ENCODE measurements at places on chromosomes 6 and 20.

DNA sequence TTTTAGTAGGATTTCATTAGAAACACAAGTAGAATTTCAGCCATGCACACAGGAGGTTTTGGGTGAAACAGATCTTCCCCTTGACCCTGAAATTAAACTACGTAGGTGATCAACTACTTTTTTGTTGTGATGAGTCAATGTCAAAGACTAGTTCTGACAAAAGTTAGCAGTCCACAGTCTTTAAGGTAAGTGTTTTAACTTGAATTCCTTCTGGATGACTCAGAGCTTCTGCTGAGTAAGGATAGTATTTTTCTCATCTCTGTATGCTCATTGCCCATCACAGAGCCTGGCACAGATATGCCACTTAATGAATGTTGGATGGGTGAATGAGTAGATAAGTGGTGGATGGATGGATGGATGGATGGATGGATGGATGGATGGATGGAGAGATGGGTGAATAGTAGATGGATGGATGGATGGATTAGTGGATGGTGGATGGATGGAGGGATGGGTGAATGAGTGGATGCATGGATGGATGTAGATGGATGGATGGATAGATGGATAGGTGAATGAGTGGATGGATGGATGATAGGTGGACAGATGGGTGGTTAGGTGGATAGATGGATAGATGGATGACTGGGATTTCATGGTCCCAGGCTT, 165.3 kb downstream of the ZMYND8 start:
- no peak for DNase-seq

GRCh38 chr6:105748737-105749161, 337.4 kb upstream of the PRDM1 start:
- DNase-seq = no peak

GRCh38 chr20:19947611-19948264, 69.4 kb upstream of the NAA20 start:
- DNase-seq = peak; percentile 30

- no peak for DNase-seq
Measured at GRCh38 chr6:119052292-119052889, 26.1 kb downstream of the FAM184A start.

DNA sequence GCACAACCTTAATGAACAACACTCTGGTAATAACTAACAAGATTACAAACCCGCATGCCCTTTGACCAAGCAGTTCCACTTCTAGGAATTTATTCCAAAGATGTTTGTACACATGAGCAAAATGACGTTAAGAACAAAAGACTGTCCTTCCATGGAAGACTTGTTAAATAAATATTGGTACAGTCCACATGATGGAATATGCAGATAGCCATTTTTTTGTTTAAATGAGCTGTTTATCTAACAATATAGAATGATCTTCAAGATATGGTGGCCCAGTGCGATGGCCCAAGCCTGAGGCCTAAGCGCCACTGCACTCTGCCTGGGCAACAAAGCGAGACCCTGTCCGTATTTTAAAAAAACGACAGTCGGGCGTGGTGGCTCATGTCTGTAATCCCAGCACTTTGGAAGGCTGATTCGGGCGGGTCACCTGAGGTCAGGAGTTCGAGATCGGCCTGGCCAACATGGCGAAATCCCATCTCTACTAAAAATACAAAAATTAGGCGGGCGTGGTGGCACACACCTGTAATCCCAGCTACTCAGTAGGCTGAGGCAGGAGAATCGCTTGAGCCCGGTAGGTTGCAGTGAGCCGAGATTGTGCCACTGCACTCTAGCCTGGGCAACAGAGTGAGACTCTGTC, 7.4 kb upstream of the AHCY start:
- no peak for DNase-seq

GRCh38 chr6:157621406-157621805, 201.6 kb upstream of the SNX9 start:
- no peak for DNase-seq

DNA sequence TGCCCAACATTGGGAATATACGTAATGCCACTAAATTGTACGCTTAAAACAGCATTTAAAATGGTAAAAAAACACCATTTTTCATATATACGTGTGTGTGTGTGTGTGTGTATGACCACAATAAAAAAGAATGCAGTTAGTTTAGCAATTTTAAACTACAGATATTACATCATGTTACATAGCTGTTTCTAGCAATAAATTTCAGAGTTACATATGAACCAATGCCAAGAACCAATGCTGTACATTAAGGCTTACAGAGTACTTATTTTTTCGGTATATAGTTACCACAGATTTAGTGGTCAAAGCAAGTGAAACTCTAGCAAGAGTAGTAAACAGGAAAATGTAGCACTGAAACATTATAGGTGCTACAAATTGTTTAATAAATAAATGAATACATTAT, 119.3 kb downstream of the PDE10A start:
- no peak for DNase-seq

DNA sequence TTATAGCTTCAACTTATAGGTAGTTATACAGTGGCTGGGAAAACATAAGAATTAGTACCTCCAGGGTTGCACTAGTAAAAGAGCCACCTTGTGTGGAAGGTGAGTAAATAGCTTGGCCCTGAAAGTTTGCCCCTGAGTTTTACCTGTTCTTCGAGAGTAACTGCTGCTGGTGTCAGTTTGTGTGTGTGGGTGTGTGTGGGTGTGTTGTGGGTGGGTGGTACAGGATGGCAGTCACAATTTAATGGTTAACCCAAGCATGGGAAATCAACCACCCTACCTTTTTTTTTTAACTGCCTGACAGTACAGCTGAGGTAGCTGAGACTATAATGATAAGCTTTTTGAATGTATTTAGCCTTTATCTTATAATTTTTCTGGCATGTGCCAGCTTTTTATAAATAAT, 137.3 kb downstream of the STXBP5 start:
- no peak for DNase-seq

- DNase-seq = no peak
Measured at GRCh38 chr6:130697271-130697994, 129.8 kb upstream of the SMLR1 start.

DNA sequence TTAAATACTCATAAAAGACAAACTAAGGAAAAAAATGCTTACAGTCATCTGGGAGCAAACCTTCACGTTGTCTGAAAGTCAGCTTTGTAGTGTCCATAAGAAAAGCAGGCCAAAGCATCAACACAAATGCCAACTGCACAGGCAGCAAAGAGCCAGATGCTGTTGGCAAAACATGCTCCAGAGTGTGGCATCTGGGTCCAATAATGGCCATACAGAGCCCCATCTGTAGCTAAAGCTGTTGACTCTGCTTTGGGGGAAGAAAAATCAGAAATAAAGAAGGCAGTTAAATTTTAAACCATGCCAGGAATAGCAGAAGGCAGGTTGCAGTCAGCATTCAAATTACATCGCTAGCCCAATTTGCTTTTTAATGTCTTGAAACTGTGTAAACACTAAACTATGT, 776.3 kb downstream of the EYS start:
- DNase-seq = no peak

GRCh38 chr6:155026022-155026705, 31.0 kb downstream of the TIAM2 start:
- no peak for DNase-seq

DNA sequence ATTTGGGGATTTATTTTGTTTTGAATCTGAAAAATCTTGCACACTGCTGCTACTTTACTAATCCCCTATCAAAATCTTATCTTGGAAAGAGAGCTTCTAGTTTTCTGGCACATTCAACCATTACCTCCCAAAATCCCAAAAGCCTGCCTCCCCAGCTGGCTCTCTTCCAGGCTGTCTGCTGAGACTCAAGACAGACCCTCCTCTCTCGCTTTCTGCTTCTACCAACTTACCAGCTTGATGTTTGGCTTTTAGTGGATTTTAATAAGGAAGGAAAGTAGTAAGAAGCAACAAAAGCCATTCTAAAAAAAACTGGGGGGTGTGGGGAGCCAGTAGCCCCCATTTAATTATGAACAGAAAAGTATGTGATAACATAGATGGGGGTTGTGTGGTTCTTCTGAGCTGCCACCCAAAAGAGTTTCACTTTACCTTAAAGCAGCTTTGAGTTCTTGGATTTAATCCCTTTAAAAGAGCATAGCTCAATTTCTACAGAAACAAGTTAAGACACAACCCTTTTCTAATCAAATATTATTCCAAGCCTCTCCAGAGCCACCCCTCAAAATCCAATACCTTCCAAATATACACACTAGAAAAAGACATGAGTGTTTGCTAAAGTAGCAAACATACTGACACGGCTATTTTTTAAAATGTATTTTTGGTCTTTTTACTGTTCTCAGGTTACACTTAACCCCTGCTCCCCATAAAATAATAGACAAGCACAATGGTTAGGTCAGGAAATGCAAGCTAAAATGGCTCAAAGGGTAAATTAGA, 71.7 kb downstream of the ATP9A start:
- no peak for DNase-seq

- DNase-seq = no peak
Measured at GRCh38 chr20:46393967-46394366, 12.4 kb downstream of the ELMO2 start.

- DNase-seq = peak; percentile 27
Measured at GRCh38 chr20:22333885-22334545, 250.4 kb downstream of the FOXA2 start.

GRCh38 chr6:34226731-34227586, 9.7 kb upstream of the HMGA1 start:
- no peak for DNase-seq

- peak; percentile 77 for DNase-seq
Measured at GRCh38 chr6:7910654-7911344, at the start of gene TXNDC5. TSS of gene TXNDC5 (minus strand) at chr6:7910788. CDS start at chr6:7910776, 12 bp downstream.

DNA sequence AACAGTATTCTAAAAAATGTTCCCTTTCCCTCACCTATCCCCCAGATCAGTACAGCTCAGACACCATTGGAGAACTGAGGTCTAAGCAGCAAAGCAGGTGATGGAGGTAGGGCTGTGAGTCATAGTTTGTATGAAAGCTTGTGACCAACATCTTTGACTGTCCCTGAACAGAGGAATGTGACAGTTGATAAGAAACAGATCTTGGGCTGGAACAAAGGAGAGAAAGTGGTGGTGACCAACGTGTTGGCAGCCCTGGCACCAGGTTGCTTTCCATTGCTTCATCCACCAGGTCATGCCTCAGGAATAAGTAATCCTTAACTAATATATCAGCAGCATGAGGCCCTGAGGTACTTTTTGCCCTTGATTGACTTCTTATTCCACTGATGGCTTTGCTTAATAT, 19.9 kb upstream of the CRIP3 start:
- no peak for DNase-seq

DNA sequence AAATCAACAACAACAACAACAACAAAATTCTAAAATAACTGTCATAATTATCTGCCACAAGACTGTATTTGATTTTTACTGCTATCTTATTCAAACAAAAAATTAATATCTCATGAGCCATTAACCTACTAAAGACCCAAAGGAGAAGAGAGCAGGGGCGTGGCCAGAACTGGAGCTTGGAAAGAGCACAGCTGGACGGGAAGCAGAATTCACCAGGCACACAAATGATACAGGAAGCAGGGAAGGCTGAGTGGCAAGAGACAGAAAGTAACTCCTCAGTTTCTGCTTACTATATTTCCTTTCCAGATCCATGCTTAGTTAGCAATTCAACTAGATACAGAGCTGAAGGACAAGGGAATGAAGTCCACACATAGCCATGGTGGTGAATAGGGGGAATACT, 54.4 kb downstream of the FKBP5 start:
- no peak for DNase-seq

- DNase-seq = no peak
Measured at GRCh38 chr20:36875702-36876472, at the start of gene TLDC2. TSS of gene TLDC2 (plus strand) at chr20:36876138. CDS start at chr20:36876175, 37 bp downstream.

GRCh38 chr6:166541876-166542579, 44.5 kb downstream of the RAMACL start:
- no peak for DNase-seq

DNA sequence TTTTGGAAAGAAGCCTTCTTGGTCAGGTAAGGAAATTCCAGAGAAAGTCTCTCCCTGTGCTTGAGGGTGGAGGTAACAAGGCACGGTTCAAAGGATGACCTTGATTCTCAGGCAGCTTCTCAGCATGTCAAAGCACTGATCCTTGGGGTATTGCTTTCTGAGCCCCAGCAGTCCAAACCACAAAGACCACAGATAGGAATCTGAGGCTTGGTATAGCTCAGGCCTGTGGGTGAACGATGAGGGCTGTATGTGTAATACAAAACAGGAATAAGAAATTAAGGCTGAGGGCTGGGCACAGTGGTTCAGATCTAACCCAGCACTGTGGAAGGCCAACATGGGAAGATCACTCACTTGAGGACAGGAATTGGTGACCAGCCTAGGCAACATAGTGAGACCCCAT, 70.2 kb upstream of the SLC22A1 start:
- DNase-seq = no peak

DNA sequence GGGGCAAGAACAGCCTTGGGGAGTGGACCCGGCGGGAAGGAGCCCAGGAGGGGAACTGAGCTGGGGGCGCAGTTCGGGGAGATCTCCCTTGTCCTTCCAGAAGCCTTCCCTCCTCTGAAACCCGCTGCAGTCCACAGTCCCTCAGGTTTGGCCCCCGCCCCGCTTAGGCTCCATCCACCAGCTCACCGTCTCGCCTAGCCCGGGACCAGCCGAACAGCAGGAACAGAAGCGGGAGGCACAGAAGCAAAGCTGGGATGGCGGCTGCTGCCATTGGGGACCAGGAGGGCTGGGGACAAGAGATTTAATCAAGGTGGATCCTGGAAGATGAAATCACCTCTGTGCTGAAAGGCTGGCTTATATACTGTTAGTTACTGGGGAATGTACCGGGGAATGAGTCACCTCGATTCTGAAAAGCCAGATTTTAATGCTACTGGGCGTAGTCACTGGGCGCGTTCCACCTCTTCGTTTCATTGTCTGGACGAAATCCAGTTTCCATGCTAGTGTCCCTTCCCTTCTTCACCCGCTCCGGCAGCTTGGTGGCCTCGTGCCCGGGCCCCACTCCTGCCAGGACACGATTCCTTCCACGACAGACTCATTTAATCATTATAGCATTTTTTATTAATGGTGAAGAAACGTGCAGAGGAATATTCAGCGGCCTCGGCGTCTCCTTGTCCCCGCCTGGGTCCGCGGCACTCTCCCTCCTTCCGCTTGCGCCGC, at the start of gene RAET1L:
RAET1L (minus strand) TSS at position 332 of the 717 bp plus-strand sequence; CDS start at position 271, 61 bp downstream.
- no peak for DNase-seq

DNA sequence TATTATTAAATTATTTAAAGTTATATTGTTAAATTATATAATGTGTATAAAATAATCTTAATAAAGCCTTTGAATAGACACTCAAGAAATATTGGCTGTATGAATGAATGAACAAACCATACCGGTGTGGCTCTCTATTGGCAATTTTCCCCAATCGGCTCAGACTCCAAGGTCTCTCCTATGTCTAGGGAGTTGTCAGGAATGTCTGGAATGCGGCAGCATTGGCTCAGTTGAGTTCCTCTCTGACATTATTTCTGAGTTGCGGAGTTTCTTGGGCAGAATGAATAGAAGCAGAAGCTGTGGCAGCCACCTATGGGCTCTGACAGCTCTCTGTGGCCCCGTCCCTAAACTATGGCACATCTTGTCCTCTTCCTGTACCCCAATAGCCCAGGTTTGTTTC, 111.0 kb downstream of the SOBP start:
- no peak for DNase-seq

DNA sequence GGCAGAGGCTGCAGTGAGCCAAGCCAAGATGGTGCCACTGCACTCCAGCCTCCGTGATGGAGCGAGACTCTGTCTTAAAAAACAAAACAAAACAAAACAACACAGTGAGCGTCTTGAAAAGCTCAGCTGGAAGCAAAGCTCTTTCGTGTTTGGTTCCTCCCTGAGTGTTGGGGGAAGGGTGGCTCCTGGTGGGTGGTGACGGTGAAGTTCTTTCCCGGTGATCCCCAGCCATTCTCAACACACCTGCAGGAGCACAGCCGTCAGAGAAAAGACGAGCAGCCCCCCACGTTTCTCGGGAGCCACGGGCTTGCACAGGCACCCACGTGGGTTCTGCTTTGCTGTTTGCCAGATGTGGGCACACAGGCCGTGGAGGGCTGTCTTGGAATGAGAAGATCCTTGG, 3.2 kb downstream of the BHLHE23 start:
- no peak for DNase-seq

GRCh38 chr6:36210182-36210581, 13.6 kb downstream of the BRPF3 start:
- DNase-seq = no peak

Data from GM12892 (cell line).